ENCODE measurements at places on chromosomes 2 and 18.

GRCh38 chr18:54444319-54444914 lies 86.7 kb downstream of the C18orf54 start:
- DNase-seq, result peak; percentile 61

DNA sequence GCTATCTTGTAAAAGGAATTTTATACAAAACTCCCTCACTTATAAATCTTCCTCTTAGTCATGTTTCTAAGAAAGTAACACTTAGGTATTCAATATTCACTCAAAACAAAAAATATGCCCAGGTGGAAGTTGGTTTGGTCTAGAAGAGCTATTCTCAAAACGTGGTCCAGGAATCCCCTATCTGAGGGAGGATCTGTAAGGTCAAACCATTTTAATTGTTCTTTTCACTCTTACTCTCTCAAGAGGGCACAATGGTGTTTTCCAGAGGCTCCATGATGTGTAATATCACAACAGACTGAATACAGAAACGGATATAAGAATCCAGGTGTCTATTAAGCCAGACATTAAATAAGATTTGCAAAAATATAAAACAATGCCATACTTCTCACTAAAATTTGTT lies 9.9 kb downstream of the MOB1A start:
- DNase-seq, result no peak

DNA sequence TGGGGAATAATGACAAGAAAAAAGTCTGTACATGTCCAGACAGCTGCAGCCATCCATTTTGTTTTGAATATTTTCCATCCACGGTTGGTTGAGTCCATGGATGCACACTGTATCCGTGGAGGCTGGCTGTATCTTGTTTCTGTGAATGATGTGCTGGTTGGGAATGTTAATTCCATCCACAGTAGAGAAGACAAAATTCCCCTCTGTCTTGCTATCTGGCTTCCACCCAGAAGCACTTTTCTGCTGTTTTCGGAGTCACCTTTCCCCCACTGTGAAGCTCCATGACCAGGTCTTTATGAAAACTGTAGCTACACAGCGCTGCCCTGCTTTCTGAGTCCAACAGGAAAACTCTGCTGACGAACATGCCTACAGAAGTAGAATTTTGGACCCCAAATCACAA lies 122.3 kb downstream of the HRH4 start:
- DNase-seq, result no peak

DNA sequence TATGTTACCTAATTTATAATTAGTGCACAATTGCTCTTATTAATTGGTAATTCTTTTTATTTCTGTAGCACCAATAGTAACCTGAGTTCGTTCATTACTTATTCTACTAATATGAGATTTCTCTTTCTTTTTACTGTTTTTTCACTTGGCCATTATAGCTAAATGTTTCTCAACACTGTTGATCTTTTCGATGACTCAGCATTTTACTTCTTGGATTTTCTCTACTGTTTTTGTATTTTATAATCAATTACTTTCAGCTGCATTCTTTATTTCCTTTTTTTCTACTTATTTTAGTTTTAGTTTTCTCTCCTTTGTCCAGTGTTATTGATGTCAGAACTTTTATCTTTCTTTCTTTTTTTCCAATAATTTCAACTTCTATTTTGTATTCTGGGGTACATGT lies 589.4 kb upstream of the SOX11 start:
- no peak for DNase-seq

GRCh38 chr2:33509908-33510585 lies 33.6 kb downstream of the RASGRP3 start:
- no peak for DNase-seq

- DNase-seq, result peak; percentile 23
Observed at GRCh38 chr2:36356990-36357846, 1.6 kb downstream of the CRIM1 start.

- DNase-seq, result no peak
Observed at GRCh38 chr2:203583701-203584100, 48.6 kb upstream of the RAPH1 start.

GRCh38 chr2:71566372-71566771 lies 113.0 kb downstream of the DYSF start:
- no peak for DNase-seq

- DNase-seq, result no peak
Observed at GRCh38 chr2:23388294-23388693, 3.3 kb downstream of the KLHL29 start.

GRCh38 chr18:57806201-57806977 lies 3.3 kb upstream of the ATP8B1 start:
- no peak for DNase-seq

GRCh38 chr2:113211226-113212105 lies 37.7 kb downstream of the PSD4 start:
- no peak for DNase-seq

- peak; percentile 81 for DNase-seq
Observed at GRCh38 chr2:105005181-105005951, 32.5 kb upstream of the MRPS9 start.

DNA sequence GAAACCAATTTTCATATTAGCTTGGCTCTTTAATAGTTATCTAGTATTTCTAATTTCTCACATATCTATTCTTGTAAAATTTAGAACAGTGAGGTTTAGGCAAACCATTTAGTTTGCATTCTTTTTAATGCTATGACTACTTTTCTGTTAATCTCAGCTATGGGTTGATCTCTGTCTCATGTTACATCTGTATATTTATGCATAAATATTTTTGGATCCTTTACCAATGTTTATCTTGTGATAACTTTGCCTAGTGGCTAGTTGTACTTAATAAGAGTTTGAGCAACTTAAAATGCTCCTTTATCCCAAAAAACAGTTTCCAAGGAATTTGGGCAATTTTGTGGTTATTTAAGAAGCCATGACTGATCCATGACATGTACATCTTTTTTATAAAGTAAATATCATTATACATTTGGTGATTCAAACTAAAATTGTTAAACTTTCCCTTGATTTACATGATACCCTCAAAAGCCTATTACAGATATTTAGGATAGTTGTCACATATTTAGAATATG lies 86.3 kb downstream of the R3HDM1 start:
- DNase-seq, result no peak

DNA sequence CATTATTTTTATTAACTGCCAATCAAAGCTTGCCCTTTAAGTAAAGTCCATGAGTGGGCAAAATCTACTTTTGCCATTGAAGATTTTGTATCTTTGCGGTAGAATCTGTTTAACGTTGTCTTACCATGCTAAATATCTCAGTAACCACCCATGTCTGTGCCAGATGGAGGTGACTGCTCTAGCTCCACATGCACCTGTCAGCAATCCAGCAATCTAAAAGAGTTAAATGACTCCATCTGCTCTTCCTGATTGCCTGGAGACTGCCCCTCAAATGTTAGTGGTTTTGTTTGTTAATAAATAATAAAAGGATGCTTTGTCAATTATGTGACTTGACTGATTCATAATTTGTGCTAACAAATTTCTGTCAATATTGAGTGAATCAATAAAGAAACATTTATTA lies 141.7 kb downstream of the RBM43 start:
- no peak for DNase-seq

GRCh38 chr18:62418258-62418657 lies 93.1 kb downstream of the TNFRSF11A start:
- DNase-seq, result no peak

GRCh38 chr18:1505856-1506255 lies 601.2 kb downstream of the ADCYAP1 start:
- no peak for DNase-seq

DNA sequence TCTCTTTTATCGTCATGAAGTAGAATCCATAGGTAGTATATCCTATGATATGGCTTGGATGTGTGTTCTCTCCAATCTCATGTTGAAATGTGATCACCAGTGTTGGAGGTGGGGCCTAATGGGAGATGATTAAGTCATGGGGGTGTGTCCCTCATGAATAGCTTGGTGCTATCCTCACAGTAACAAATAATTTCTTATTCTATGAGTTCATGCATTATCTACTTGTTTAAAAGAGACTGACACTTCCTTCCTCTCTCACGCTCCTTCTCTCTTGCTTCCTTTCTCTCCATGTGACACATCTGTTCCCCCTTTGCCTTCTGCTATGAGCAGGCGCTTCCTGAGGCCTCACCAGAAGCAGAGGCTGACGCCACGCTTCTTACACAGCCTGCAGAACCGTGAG lies 165.6 kb downstream of the MREG start:
- DNase-seq, result no peak

GRCh38 chr2:151789055-151789834 lies 39.0 kb downstream of the ARL5A start:
- no peak for DNase-seq

GRCh38 chr2:10169581-10169980 lies 47.0 kb downstream of the RRM2 start:
- DNase-seq, result no peak

GRCh38 chr2:237222601-237223041 lies 136.9 kb downstream of the COPS8 start:
- DNase-seq, result no peak

GRCh38 chr2:165544897-165545296 lies 75.4 kb downstream of the CSRNP3 start:
- no peak for DNase-seq

GRCh38 chr2:202716953-202717597 lies 82.3 kb downstream of the FAM117B start:
- DNase-seq, result no peak

GRCh38 chr2:25417715-25418369 lies 76.1 kb upstream of the DNMT3A start:
- no peak for DNase-seq

Data from T47D (cell line).